ENCODE measurements at places on chromosomes 2 and 18.

DNA sequence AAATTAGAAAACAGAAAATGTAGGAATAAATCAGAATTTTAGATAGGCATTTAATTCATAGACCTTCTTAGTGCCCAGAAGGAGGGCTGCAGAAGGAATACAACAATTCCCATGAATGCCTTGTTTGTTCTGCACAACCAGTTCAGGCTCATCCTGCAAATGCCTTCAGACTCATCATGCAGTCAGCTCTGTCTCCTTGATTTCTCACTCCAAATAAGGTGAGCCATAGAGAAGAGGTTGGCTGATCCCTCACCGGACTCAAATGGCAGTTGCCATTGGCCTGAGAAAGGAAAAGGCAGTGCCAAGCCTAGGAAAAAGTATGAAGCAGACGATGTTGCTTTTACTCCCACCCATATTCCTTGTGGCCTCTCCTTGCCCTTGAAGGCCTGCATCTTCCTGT lies 50.3 kb downstream of the DSC3 start:
- DNase-seq: no peak

DNA sequence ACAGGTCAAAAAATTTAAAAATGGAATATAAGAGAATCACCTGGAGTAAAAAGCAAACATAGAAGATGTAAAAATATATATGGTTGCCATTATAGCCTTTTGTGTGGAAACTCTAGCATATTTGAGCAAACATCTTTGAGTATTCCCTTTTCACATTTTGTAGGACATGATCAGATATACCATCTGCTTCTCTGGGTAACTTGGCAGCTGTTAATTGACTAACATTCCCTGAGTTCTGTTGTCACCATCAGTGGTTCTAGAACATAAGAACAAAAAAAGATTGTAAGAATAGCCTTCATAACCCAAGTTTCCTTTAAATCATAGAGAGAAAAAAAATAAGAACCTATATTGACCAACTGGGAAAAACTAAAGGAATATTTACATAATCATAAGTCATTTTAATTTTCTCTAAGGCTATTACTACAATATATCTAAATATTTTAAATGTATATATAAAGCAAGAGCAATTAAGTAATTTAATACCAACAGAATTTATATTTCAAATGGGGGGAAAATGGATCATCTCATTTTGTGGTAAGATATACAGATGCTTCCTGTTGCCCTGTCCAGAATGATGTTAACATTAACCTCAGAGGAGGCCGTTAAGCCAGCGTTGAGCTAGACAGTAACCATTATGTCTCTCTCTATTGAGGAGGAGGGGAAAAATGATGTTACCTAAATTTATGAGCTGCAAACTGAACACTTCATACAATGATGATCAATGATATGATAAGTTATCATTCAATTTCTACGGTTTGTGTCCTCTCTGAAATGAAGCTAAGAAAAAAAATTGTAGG lies 9.8 kb upstream of the INO80D start:
- no peak for DNase-seq

GRCh38 chr2:72080286-72081145 lies 67.1 kb downstream of the CYP26B1 start:
- DNase-seq: no peak

DNA sequence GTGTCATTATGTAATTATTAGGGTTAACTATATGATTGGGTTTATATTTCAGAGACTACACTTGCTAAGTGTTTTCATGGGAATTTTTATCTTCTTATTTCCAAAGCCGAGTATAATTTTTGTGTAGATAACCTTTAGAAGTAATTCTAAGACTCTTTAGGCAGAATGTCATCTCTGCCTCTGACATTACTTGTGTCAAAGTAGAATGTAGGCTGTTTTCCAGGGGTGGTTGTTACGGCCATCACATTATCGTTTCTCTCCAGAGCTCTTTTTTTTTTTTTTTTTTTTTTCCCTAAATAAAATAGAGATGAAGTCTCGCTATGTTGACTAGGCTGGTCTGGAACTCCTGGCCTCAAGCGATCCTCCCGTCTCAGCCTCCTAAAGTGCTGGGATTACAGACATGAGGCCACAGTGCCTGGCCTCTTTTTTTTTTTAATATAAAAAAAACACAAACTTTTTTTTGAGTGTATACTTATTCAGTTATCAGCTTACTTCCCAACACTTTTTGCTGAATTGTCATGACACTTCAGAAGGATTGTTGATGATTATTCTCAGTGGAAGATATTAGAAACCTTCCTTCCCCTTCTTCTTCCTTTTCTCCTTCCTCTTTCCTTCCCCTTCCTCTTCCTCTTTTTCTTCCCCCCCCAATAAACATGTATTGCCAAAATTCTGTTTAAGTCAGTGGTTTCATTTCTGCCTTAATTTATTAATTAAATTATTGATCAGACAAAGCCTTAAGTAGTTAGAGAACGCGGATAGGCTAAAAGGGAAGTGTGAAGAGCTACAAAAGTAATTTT lies 2.3 kb downstream of the PIKFYVE start:
- DNase-seq: no peak

- no peak for DNase-seq
These were observed 509.8 kb upstream of the SMIM21 start for GRCh38 chr18:75937306-75937705.

- no peak for DNase-seq
These were observed 598 bp downstream of the CCDC93 start for GRCh38 chr2:118013221-118013723.

DNA sequence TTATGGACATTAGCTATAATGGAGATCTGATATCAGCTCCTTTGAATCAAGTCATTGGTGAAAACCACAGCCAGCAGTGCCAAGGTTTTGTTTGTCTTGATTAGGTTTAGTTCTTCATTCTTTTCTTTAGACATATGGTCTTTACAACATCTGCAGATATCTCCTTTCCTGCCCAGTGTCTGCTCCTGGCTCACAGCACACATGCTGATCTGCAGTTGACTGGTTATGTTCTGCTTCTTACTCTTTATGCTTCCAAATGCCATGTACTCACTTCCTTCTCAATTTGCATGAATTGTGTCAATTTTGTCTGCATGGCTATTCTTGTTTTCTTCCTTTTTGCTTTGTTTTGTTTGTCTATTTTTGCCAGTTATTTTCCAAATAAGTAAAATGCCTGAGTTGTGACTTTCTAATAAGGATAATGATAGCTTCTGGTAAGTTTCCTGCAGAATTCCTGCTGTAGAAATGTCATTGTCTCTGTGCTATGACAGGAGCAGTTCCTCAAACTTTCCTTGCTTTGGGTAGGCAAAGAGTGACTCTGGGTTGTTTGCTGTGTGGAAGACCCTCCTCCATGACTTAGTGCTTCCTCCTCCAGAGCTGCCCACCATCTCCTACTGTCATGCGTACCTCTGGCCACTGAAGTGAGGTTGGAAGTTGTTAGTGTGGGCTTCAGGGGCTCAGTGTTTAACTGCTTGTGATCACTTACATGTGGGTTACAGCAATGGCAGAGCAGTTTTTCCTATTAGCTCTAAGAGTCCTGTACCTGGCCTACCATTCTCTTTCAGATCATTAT lies 8.2 kb downstream of the ARHGAP25 start:
- no peak for DNase-seq

DNA sequence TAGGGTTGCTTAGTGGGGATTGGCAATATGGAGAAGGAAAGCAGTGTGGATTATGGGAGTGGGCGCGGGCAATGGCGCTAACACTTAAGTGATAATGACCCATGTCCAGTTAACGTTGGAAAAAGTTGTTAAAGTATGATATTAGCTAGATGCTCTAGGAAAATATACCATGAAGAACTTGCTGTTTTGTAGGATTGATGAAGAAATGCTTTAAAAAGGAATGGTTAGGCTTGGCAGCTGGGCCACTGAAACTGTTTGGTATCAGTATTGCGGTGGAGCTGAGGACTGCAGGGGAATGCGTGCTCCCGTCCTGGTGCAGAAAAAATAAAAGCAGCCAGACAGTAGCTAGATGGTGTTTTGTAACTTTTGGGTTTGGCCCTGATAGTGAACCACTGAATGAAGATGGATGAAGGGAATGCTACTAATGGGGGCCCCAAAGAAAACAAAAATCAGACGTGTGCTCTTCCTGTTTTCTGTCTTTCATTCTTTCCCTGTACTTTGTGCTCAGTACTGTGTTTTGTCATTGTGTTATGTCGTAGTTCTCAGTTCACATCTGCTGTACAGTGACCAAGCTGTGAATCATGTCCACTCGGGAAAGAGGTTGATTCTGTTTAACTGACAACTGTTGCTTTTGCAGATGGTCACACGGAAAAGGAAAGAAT lies 999 bp downstream of the INSIG2 start:
- no peak for DNase-seq

GRCh38 chr2:52107124-52107523 lies 1075.2 kb upstream of the NRXN1 start:
- no peak for DNase-seq

DNA sequence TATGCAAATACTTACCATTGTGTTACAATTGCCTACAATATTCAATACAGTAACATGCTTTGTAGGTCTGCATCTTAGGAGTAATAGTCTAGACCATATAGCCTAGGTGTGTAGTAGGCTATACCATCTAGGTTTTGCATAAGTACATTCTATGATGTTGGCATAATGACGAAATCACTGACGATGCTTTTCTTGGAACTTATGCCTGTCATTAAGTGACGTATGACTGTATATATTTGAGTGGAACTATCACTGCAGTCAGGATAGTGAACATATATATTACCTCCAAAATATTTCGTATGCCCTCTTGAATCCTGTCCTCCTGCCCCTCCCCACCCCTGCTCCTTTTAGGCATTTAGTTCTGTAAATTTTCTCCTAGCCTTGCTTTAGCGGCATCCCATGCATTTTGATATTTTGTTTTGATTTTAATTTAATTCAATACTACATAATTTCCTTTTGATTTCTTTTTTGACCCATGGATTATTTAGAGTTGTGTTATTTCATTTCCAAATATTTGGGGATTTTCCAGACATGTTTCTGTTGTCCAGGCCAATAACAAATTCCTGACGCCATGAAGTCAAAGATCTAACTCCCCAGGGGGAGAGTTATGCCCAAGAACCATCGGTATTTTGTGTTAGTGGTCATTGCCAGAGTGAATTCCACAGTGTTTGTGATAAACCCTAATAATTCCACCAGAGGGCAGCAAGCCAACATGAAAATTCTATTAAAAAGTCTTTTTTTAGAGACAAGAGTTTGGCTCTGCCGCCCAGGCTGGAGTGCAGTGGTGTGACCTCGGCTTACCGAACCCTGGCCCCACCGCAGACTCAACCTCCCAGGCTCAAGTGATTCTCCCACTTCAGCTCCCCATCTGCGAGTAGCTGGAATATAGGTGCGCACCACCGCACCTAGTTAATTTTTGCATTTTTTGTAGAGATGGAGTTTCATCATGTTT lies 24.2 kb upstream of the CASP8 start:
- no peak for DNase-seq
